Caki2 (cell line): ENCODE measurements at places on chromosomes 7 and 10. TPM values are rescaled to one million over a fixed set of nuclear protein-coding genes. Genes with fewer than 3 reads are reported as not detected.

The TAS2R5 gene
- 0.17 TPM in 1 of 2 replicates, not detected in the other for total RNA-seq

The MLXIPL gene
- not detected in 2 replicates for total RNA-seq

The ADAM22 gene
- total RNA-seq, result 0.37 and 0.61 TPM in 2 replicates

The SFTPA1 gene
- total RNA-seq, result not detected in 2 replicates

The ZNF804B gene
- not detected in 2 replicates for total RNA-seq
